Calu3 (cell line): ENCODE measurements at places on chromosomes 3 and 15.

DNA sequence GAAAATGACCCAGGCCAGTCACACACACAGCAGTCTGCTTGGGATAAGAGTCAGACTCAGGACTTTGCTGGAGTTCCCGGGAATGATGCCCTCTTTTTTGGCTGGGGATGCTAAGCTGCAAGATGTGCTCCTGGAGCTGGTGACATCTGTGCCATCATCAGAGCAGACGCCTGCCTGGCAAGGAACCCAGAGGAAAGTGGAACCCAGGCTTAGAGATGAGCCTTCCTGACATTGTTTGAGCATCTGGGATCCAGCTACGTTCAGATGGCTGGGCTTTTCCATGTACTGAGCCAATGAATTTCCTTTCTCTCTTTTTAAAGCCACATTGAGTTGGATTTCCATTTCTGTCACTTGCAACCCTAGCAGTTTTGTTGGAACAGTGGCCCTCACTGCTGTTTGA is 53.3 kb downstream of the EBLN2 start:
- no peak for DNase-seq

GRCh38 chr3:196193736-196194541 is 17.3 kb downstream of the ZDHHC19 start:
- no peak for DNase-seq

DNA sequence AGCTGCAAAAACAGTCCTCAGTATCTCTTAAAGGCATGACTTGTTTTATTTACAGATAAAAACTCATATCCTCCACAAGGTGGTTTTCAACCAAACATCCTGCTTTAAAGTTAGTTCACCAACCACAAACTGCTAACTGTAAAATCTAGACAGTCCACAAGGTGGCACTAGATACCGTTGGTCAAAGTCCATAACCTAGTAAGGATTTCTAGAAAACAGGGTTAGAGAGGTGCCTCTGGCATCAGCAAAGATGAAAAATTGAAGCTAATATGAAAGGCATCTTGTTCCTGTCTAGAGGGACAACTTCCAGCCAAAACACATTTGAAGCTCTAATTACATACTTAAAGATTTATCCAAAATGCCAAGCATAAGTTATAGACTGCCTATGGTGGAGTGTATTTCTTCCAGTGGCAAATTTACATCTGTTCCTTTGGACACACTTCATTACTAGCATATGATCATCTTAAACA is 56.0 kb downstream of the ZMAT3 start:
- DNase-seq, result peak; percentile 78

- no peak for DNase-seq
These were observed 25.3 kb downstream of the TRANK1 start for GRCh38 chr3:36919439-36920160.

- DNase-seq, result no peak
These were observed 7.9 kb upstream of the LINGO1 start for GRCh38 chr15:77640615-77641014.

GRCh38 chr15:58307313-58307961 is 124.4 kb upstream of the LIPC start:
- no peak for DNase-seq

DNA sequence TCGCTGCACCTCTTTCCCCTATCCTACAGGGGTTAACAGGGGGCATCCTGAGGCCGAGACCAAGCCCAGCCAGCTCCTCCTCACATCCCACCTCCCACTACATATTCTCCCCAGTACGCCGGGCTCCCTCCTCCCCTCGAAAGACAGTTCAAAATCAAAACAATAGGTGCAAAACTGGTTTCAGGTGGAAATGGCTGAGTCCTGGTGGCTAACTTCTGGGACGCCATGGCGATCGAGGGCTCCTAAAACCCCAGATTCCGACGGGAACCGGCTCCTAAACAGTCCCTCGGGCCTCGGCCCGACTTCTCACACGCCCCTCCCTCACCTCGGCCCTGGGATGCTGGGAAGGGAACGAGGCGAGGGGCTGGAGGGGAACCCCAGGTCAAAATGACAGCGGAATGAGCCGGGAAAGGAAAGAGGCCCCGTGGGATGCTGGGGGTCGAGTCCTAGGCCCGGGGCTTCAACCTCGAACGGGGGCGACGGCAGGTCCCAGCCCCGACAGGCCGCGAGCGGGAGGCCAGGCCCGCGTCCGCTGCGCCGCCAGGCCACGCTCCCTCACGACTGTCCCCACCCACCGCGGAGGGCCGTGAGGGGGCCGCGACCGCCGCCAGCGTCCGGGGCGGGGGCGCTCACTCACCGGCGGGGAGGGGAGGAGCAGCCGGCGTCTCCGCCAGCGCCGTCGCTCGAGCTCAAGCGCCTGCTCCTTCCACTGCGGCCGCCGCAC is 492 bp downstream of the TMCC1 start:
- DNase-seq, result peak; percentile 86
